ENCODE measurements at places on chromosomes 7 and 10.

DNA sequence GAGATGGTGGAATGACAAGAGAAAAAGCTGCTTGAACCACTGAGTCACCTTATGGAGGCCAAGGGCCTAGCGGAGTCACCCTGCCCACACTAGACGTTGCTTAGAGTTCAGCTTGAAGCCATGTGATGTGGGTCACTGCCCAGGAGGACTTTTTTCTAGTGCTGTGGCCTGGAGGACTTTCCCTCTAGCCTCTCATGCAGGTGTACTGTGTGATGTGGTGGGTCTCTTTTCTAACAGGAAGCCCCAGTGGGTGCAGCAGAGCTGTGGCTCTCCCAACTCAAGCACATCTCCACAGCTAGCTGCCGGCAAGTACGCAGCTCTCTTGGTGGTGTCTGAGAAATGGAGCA, 13.6 kb downstream of the POR start:
- DNase-seq = no peak

DNA sequence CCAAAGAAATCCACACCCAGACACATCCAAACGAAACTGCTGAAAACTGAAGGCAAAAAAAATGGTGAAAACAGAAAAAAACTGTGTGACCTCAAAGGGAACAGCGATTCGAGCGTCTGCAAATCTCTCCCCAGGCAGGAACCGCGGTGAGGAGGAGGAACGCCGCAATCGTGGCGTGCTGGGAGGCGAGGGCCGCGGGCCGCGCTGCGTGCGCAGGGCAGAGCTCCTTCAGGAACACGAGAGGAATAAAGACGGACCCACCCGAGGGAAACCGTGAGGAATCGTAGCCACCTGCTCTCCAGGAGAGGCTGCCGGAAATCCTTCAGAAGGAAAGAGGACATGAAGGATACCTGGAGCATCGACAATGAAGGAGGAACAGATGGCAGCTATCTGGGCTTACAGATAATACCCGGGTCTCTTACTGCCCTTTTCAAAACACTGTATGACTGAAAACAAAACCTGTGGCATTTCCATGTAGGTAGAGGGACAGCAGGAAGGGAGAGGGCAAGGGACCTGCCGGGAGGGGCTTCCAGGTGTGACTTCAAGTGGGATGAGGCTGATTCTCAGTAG, 266.0 kb downstream of the MAD1L1 start:
- no peak for DNase-seq

DNA sequence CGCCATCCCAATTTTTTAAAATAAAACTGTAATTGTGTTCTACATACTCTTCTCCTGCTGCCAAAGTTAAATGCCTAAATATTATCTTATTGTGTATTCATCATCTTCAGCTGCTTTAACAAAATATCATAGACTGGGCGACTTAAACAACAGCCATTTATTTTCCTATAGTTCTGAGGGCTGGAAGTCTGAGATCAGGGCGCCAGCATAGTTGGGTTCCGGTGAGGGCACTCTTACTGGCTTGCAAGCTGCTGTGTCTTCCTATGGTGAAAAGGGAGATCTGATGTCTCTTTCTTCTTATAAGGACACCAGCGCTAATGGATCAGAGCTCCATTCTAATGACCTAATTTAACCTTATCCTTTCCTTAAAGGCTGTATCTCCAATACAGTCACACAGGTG, 30.4 kb downstream of the CSTF2T start:
- no peak for DNase-seq

- DNase-seq = no peak
These were observed 11.7 kb downstream of the TBATA start for GRCh38 chr10:70773461-70773860.

DNA sequence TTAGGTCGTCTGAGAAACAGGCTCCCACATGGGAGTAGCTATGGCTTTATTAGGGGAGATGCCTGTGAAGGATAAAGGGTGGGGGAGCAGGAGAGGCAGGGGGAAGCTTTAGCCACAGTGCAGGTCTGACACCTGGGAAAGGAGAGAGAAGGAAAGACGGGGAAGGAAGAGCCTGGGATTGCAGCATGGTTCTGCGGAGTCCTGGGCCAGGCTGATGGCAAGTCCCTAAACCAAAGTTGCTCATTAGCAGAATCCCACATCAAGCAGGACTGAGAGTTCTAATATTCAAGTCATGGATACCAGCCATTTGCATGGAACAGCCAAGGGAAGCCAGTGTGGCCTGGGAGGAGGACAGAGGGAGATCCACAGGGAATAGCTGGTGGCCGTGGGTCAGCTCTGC, 414.8 kb downstream of the RPS24 start:
- DNase-seq = no peak

DNA sequence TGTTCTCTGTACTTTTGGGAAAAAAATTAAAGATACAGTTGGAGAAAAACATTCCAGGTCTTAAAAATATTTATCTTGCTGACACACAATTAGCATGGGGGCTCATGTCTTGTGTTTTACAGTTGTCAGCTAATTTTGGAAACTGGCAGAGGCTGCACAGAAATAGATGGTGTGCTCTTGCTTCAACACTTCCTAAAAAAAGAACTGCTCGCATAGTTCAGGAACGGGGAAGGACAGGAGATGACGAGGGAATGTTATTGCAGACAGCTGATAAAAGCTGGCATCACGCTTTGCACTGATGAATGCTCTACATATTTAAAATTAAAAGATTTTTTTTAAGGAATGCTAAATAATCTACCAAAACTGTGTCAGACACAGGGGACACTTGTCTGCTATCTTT, 103.5 kb upstream of the CELF2 start:
- DNase-seq = no peak

- DNase-seq = no peak
These were observed 901.9 kb downstream of the LRMDA start for GRCh38 chr10:76333326-76333725.

DNA sequence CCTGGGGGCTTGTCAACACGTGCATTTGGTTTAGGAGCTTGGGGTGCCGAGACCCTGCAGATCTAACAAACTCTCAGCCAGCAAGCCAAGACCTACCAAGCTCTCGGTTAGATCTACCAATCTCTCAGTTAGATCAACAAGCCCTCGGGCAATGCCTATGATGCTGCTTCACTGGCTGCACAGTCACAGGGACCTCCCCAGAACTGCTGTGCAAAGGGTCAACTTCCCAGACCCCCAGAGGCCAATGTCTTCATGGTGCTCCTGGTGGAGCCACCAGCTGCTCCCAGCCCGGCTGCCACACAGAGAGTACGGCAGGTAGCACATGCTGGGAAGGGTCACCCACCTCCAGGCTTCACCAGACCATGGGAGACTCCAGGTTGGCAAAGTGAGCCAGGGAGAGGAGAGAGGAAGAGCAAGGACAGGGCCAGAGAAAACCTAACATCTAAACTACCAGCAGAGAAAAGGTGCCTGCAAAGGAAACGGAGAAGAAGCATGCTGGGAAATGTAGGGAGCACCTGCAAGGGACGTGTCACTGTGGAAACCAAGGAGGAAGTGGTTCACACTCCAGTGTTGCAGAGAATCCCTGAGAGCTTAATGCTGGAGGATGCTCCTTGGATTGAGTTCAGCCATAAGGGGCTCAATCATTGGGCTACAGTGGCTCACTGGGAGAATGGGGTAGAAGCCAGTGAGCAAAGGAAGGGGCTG, 51.5 kb upstream of the GDF10 start:
- no peak for DNase-seq

DNA sequence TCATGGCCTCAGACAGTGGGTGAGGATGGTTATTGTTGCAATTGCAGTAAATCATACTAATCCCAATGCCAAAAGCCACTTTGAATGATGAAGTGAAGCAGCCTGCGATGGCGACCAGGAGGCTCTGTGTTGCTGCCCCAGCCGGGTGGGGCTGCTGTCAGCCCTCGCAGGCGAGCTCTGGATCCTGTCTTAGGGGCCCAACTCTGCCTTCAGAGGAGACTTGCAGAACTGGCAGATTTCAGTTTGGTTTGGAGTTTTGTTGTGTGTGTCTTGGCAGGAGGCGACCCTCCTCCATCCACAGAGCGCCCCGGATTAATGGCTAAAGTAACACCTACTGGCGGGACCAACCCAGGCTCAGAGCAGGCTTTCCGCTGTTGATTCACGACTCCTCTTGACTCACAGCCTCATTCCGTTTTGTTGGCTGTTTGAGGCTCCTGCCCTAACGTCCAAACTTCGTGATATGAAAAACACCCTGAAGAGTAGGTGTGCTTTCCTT, 67.9 kb upstream of the BMPER start:
- no peak for DNase-seq

DNA sequence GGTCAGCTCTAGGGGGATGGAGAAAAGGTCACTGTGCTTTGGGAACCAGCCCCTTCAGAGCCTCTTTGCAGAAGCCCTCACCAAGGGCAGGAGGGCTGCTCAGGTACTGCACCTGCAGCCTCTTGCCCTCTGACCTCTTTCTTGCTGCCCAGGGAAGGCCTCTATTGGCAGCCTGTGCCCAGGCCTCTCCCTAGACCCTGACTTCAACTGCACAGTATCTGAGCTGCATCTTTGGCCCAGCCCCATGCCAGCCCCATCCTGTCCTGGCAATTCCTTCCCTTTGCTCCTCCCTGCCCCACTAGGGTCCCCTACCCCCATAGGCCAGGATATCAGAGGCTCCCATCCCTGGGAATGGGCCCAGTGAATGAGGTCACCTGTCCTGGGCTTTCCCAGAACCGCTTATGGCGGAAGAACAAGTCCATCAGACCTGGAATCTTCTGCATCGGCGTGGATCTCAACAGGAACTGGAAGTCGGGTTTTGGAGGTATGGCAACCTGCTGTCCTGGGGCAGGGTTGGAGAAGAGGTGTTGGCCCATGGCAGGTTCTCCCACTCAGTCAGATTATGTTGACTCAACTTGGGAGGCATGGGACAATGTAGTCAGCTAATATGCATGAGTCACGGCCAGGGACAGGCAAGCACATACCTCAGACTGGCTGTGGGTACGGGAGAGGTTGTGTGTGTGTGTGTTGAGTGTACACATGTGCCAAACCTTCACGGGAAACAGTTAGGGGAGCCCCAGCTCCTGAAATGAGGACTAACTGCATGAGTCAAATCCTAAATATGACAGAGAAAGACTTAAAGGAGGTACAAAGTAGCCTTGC, 17.1 kb upstream of the CPA1 start:
- no peak for DNase-seq

- DNase-seq = no peak
These were observed 6.0 kb downstream of the GSTK1 start for GRCh38 chr7:143269251-143269650.

DNA sequence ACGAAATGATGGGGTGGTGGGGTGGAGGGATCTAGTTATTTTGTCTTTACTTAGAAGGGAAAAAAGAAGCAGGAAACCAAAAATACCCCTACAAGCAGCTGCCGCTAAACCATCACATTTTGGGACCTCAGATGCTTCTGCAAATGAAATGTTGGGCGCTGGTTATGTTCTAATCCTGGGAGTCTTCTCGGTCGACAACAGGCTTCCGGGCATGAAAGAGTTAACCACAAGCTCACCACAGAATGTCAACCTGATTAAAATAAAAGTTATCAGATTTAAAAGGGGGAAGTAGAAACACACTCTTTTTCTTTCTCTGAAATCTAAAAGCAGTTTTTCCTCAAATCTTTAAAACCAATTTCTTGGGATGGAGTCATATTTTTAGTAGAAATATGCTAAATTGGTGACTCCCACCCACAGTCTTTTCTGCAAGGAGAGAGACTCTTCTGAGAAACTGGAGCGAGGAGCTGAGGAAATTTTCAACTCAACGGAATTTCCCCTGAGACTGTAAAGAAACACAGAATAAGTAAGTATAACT, 16.8 kb downstream of the IL2RA start:
- DNase-seq = no peak

DNA sequence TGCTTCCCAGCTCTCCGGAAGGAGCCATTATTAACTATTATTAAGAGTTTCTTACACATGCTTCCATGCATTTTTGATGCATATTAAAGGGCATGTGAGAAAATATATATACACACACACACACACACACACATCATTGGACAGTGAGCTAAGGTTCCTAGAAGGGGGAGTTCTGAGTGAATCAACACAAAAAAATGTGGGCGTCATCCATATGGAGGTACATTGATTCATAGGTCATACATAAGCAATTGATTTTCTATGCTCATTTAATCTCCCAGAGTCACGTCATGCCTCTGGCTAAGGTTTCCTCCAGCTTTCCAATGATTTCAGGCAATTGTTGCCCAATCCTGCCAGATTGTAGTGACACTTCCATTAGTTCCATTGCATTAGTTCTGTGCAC, 269.4 kb downstream of the DNAJB9 start:
- no peak for DNase-seq

- no peak for DNase-seq
These were observed 23.6 kb upstream of the PDK4 start for GRCh38 chr7:95619921-95620320.

DNA sequence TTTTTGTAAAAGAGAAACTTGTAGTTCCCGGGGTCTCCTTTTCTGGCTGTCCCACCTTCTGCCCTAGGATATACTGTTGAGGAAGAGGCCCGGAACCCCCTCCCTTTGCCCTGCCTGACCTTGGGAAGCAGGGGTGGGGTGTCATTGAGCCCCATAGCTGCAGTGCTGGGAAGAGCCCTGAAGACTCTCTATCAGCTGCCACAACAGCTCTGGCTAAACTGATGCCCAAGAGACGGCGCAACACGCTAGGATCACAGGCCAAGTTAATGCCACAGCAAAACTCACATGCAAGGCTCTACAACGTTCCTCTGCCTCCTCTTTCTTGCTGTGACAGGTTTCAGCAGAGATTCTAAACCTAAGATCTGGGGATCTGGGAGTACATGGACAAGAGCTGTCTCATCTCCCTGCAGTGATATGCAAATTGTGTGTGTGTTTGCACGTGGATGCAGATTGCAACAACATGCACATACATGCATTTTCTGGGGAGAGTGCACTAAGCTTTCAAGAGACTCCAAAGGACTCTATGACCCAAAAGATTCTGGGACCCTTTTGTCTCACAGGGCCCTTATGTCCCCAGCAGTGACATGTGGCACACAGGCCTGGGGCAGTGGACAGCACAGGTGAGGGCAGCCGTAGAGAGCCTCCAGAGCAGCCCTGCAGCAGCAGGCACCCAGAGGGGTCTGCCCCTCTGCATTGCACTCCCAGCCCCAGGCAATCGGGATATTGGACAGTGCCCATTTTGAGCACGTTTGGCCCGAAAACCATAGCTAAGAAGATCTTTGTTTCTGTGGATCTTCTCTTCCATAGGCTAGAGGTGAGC, 2.5 kb downstream of the RASSF4 start:
- no peak for DNase-seq

DNA sequence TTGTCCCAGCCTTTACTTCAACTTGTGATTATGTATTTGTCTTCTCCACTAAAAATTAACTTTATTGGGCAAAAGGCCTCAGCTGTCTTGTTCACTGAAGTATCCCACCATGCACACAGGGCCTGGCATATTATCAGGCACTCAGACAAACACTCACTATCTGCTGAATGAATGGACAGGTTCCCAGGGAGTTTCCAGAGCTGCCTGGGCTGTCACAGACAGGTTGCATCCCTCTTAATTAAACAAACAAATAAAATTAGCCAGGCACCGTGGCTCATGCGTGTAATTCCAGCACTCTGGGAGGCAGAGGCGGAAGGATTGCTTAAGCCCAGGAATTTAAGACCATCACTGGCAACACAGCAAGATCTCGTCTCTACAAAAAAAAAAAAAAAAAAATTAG, 1.5 kb upstream of the TSPAN14 start:
- DNase-seq = no peak

GRCh38 chr7:111872450-111873325, 310.4 kb upstream of the IMMP2L start:
- no peak for DNase-seq

All from D341Med (cell line).